Activated T-helper 2 cell treated with anti-CD3 and anti-CD28 coated beads, Interferon-gamma antibody, Interleukin-2, Interleukin-4, amounts not matched to agents 10 μg/mL and 5 μg/mL and 100 μg/mL, durations not matched to agents 14 hours and 24 hours and 36 hours (primary cell): ENCODE measurements at places on chromosomes 6 and 20. TPM values are rescaled to one million over a fixed set of nuclear protein-coding genes. Genes with fewer than 3 reads are reported as not detected.
A peak's percentile ranks its signal among the peaks of the same experiment; 100 is the strongest.

DNA sequence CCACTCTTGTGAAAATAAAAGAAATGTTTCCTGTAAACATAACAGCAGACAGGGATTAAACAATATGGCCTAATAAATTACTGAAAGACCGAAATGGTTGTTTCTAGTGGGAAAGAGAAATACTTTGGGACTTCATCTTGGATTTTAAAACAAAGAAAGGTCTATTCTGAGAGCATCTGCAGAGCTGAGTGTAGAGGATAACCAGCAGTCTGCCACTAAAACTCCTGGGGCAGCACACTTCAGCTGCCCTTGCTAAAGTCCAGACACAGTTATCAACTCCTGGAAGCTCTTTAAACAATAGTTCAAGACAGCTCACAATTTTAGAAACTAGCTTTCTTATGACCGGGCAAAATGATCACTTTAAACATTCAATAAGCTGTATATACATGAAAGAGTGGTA is 38.6 kb downstream of the AKIRIN2 start:
- no peak overlapping the region for H3K4me3 ChIP-seq
- no peak for DNase-seq
- peaks cover 45% of the 10 kb centered on the region for H3K36me3 ChIP-seq
- no peaks in the 10 kb centered on the region for H3K27me3 ChIP-seq
- H3K4me1 ChIP-seq = peaks cover 3% of the 10 kb centered on the region

GRCh38 chr6:106622412-106622811 is 6.9 kb downstream of the RTN4IP1 start:
- H3K27me3 ChIP-seq = no peaks in the 10 kb centered on the region
- H3K4me3 ChIP-seq = no peak overlapping the region
- no peak overlapping the region for H3K27ac ChIP-seq
- peaks cover 36% of the 10 kb centered on the region for H3K4me1 ChIP-seq

DNA sequence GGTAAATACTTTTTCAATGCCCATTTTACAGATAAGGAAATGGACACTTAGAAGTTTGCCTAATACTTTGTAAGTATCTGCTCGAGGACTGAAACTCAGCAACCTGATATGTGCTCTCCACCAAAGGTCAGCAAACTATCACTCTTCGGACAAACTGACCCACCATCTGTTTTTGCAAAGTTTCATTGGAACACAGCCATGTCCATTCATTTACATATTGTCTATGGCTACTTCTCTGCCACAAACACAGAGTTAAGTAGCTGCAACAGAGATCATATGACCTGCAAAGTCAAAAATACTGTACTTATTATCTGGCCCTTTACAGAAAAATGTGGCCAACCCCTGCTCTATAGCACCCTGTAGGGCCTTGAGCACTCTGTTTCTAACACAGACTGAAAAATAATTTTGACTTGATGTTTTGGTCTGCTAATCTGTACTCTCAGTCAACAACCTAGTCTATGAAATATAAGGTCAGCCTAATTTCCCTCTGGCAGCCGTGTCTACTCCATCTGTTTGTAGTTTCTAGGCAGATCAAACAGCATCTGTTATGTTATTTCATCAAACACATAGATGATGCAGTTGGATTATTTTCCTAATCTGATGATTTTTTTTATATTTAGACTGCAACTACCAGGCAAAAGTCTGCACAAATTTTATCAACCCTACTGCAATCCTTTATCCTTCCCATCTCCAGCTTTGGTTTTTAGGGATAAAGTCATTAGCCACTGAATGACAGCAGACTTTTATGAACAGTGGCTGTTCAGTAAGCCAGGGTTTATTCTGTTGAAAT is 41.4 kb upstream of the BEND6 start:
- no peaks in the 10 kb centered on the region for H3K36me3 ChIP-seq

- H3K36me3 ChIP-seq = no peaks in the 10 kb centered on the region
- no peaks in the 10 kb centered on the region for H3K27me3 ChIP-seq
- DNase-seq = no peak
- no peak overlapping the region for H3K4me3 ChIP-seq
- no peak overlapping the region for H3K27ac ChIP-seq
Observed at GRCh38 chr6:141470810-141471209, 661.9 kb upstream of the GJE1 start.

GRCh38 chr20:61704661-61705060 is 361.0 kb downstream of the TAF4 start:
- DNase-seq = no peak
- no peaks in the 10 kb centered on the region for H3K4me1 ChIP-seq
- H3K27me3 ChIP-seq = no peaks in the 10 kb centered on the region
- H3K27ac ChIP-seq = no peak overlapping the region
- H3K36me3 ChIP-seq = no peaks in the 10 kb centered on the region

DNA sequence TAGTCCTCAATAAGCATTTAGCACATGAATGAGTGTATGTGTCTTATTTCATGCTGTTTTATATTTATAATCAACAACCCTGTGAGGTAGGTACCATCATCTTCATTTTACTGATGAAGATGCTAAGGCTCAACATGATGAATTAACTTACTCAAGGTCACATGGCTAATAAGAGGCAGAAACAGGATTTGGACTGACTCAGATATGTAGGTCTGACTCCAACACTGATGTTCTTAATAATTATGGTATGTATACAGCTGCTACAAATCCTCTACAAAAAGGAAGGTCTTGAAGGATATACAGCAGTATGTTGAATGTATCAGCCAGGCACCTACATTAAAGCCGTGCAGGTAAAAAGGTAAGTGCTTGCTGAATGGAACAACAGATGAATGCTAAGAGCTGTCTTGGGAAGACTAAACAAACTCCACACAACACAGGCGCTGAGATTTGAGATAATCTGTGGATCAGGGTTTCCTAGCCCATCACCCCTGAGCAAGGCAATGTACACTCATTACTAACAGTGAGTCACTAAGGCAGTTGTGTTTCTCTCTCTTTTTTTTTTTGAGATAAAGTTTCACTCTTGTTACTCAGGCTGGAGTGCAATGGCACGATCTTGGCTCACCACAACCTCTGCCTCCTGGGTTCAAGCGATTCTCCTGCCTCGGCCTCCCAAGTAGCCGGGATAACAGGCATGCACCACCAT is 31.9 kb downstream of the TTI1 start:
- H3K27me3 ChIP-seq = no peaks in the 10 kb centered on the region
- no peak overlapping the region for H3K27ac ChIP-seq
- H3K4me3 ChIP-seq = no peak overlapping the region
- peaks cover 27% of the 10 kb centered on the region for H3K4me1 ChIP-seq
- no peak for DNase-seq
- peaks cover 71% of the 10 kb centered on the region for H3K36me3 ChIP-seq

GRCh38 chr6:73984571-73985210 is 288.7 kb downstream of the CD109 start:
- no peaks in the 10 kb centered on the region for H3K36me3 ChIP-seq
- no peak overlapping the region for H3K4me3 ChIP-seq
- DNase-seq = no peak
- H3K4me1 ChIP-seq = no peaks in the 10 kb centered on the region

DNA sequence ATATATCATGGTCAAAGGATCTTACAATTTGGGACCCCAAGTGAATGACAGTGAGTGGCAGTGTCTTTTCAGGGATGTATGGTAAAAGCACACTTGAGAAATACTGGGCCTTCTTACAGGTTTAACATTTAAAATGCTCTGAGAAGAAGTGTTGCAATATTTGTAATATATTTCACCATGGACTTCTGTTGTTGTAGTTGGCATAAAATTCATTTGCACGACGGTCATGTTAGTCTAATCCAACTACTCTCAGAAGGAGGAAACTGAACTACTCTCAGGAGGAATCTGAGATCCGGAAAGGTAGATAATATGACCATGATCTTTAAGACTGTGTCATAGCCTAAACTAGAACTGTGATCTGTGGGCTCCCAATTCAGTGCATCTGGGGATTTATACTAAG is 700.1 kb downstream of the HDGFL1 start:
- no peaks in the 10 kb centered on the region for H3K36me3 ChIP-seq
- no peak overlapping the region for H3K27ac ChIP-seq
- H3K4me1 ChIP-seq = no peaks in the 10 kb centered on the region
- H3K4me3 ChIP-seq = no peak overlapping the region

DNA sequence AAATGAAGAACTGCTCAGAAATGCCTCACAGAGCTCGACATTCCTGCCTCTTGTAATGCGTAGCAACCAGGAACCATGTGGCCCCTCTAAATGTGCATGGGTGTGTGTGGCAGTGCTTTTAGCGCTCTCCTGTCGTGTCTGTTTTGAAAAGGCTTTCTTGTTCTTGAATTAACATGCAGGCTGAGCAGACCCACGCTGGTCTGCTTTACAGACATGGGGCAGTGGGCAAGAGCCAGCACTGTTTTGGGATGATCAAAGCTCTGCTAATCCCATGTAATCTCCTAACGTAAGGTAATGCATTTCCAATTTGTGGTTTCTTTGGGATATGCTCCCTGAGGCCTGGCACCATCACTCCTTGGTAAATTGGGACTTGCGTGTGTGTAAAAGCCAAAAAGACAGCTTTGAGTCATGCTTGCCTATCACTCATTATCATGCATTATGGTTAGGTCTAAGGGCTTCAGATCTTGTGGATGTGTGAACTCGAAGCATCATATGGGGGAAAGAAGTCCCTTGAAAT is 11.8 kb downstream of the RIPOR2 start:
- DNase-seq = no peak
- no peak overlapping the region for H3K4me3 ChIP-seq
- H3K27ac ChIP-seq = peak overlapping the region; percentile 10
- H3K4me1 ChIP-seq = peaks cover 68% of the 10 kb centered on the region
- H3K36me3 ChIP-seq = peaks cover 25% of the 10 kb centered on the region

DNA sequence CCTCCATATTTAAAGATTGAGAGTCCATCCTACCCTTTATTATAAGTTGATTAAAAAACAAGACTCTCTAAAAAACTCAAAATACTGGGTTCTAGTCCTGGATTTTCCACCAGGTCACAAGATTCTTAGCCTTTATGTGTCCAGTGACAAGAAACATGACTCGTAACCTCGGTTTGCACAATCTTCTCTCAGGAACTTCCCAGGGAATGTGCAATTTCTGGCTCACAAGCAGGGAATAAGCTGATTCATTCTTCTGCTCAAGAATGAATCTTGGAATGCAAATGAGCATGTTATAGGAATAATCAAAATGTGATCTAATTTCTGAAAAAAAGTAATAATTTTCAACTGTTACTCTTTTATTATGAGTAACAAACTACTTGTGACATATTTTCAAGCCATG is 45.1 kb downstream of the OGFRL1 start:
- no peak overlapping the region for H3K4me3 ChIP-seq
- no peaks in the 10 kb centered on the region for H3K36me3 ChIP-seq
- H3K27ac ChIP-seq = no peak overlapping the region
- DNase-seq = no peak
- H3K4me1 ChIP-seq = peaks cover 2% of the 10 kb centered on the region
- H3K27me3 ChIP-seq = peaks cover 4% of the 10 kb centered on the region

DNA sequence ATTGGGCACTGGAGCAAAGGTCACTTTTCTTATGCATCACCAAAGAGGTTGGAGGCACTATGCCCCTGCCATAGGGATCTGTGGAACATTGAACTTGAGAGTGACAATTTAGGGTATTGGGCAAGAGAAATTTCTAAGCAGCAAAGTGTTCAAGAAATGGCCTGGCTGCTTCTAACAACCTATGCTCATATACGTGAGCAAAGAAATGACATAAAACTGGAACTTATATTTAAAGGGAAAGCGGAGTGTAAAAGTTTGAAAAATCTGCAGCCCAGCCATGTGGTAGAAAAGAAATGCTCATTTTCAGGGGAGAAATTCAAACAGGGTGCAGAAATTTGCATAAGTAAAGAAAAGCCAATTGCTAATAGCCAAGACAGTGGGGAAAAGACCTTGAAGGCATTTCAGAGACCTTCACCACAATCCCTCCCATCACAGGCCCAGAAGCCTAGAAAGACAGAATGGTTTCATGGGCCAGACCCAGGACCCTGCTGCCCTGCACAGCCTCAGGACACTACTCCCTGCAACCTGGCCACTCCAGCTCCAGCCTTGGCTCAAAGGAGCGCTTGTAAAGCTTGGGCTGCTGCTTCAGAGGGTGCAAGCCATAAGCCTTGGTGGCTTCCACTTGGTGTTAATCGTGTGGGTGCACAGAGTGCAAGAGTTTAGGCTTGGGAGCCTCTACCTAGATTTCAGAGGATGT is 24.4 kb downstream of the NCR2 start:
- H3K27ac ChIP-seq = no peak overlapping the region
- H3K36me3 ChIP-seq = peaks cover 3% of the 10 kb centered on the region

DNA sequence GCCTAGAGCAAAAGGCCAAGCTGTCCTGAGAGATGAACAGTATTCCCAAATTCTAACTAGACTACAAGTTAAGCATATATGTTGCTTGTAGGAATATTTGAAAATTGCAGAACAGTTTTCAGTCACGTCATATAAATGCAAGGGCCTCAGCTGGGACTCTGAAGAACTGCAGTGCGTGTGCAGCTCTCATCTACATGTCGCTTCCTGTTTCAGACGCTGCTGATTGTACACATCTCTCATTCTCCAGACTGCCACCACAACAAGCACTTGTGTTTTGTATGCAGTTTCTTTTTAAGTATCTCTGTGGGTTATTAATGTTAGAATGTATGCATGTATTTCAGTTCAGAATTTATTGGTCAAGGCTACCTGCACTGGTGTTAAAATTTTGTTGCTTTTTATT is 119.7 kb downstream of the MAP3K4 start:
- H3K4me3 ChIP-seq = no peak overlapping the region
- no peak for DNase-seq
- peaks cover 85% of the 10 kb centered on the region for H3K36me3 ChIP-seq
- peaks cover 33% of the 10 kb centered on the region for H3K4me1 ChIP-seq
- H3K27me3 ChIP-seq = no peaks in the 10 kb centered on the region

- no peak for DNase-seq
- no peaks in the 10 kb centered on the region for H3K36me3 ChIP-seq
- H3K27ac ChIP-seq = no peak overlapping the region
- H3K27me3 ChIP-seq = peaks cover 43% of the 10 kb centered on the region
Observed at GRCh38 chr20:46652699-46653098, 1.4 kb upstream of the SLC13A3 start.

DNA sequence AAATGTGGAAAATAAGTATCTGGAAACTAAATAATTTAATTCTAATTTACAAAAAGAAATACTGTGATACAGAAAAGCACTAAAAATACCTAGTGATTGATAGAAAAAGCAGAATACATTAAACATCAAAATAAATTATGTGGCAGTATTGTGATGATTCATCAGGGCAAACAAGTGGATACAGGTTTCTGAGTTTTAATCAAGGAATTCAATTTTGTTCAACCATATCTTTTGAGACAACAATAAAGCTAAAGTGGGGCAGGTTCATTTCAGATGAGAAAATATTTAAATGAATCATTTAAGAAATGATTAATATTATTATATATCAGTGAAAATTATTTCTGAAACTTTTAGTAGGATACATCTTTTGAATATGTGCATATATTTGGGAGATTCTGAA is 49.8 kb downstream of the GRIK2 start:
- H3K27ac ChIP-seq = no peak overlapping the region
- no peak overlapping the region for H3K4me3 ChIP-seq
- H3K27me3 ChIP-seq = no peaks in the 10 kb centered on the region
- no peaks in the 10 kb centered on the region for H3K4me1 ChIP-seq
- DNase-seq = no peak

- peaks cover 59% of the 10 kb centered on the region for H3K36me3 ChIP-seq
- H3K4me3 ChIP-seq = no peak overlapping the region
- no peak for DNase-seq
- peaks cover 48% of the 10 kb centered on the region for H3K4me1 ChIP-seq
Observed at GRCh38 chr6:157834549-157834948, 11.5 kb downstream of the SNX9 start.

RIPOR3 gene
- not detected in 2 replicates for total RNA-seq

GRM4 gene
- not detected in 2 replicates for total RNA-seq

FNDC1 gene
- 0.05 TPM in 1 of 2 replicates, not detected in the other for total RNA-seq

CAPN11 gene
- 0.09 and 0.30 TPM in 2 replicates for total RNA-seq

CST2 gene
- not detected in 2 replicates for total RNA-seq

CDSN gene
- not detected in 2 replicates for total RNA-seq

MICB gene
- 30.6 and 31.5 TPM in 2 replicates for total RNA-seq
